ENCODE measurements at places on chromosomes 5 and 9. TPM values are rescaled to one million over a fixed set of nuclear protein-coding genes. Genes with fewer than 3 reads are reported as not detected.

DNA sequence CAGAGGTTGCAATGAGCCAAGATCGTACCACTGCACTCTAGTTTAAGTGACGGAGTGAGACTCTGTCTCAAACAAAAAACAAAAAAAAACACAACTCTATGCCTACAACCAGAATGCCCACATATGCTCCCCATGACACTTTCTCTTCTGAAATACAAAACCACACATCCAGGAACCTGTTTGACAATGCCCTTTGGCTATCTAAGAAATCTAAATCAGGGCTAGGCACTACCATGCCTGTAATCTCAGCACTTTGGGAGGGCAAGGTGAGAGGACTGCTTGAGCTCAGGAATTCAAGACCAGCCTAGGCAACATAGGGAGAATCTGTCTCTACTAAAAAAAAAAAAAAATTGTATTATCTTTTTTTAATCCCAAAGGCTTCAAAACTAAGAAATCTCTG lies 10.6 kb downstream of the AFF4 start:
- no peak for DNase-seq

GRCh38 chr5:91264311-91265051 lies 118.6 kb downstream of the ARRDC3 start:
- no peak for DNase-seq

DNA sequence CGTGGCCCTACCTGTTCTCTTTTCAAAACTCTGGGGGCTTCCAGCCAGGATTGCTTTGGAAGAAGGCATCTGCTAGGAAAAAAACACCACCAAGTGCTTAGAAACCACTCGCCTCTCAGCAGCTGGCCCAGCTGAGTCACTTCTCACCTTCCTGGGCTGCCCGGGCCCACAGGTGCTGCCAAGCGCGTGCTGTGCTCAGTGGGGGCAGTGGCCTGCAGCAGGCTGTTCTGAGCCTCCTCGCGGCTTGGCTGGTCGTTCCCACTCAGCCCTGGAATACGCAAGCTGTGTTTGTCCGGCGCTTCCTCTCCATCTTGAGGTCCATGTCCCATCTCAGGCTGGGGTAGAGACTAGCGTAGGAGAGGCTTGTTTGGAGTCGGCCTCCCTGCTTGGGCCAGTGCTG lies 102.5 kb upstream of the FCN2 start:
- no peak for DNase-seq

- no peak for DNase-seq
These were observed 204.6 kb downstream of the RFX3 start for GRCh38 chr9:3321186-3321585.

GRCh38 chr9:6495466-6495865 lies 82.5 kb downstream of the UHRF2 start:
- no peak for DNase-seq

GRCh38 chr9:119967867-119968535 lies 598.8 kb upstream of the BRINP1 start:
- no peak for DNase-seq

- peak; percentile 94 for DNase-seq
These were observed 145.8 kb downstream of the ZDHHC21 start for GRCh38 chr9:14547245-14548060.

GRCh38 chr5:155094455-155094854 lies 80.9 kb downstream of the KIF4B start:
- DNase-seq, result no peak

- no peak for DNase-seq
These were observed 20.8 kb downstream of the PAPPA start for GRCh38 chr9:116174347-116174746.

DNA sequence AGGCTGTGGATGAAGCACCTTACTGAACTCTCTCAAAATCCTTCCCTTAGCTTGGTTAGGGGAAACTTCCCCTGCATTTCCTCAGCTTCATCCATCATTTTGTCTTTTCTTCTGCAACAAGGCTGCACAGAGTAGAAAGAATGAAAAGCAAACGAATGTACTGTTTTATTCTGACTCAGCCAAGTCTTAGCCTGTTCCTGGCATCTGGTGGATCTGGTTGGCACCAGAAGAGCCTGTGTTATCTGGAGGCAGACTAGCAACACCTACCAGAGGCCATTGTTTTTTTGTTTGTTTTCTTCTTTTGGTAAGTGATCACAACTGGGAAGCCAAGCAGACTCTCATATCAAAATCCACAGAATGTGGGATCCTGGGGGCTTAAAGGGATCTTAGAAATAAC lies 200.7 kb downstream of the FANCC start:
- DNase-seq, result no peak

Gene PTGDS
- total RNA-seq, result 15.1 TPM

Gene SPINK13
- not detected for total RNA-seq

Gene MEF2C
- total RNA-seq, result 0.50 TPM

Gene CCL21
- not detected for total RNA-seq

Gene PSAT1
- 64.4 TPM for total RNA-seq

Gene EPB41L4B
- total RNA-seq, result 4.6 TPM

Measured in endodermal cell (in vitro differentiated cells).